ENCODE measurements at places on chromosomes 2 and 18.

- DNase-seq: no peak
Measured at GRCh38 chr2:234970477-234970882, 18.7 kb downstream of the SH3BP4 start.

- no peak for DNase-seq
Measured at GRCh38 chr2:47091118-47091517, 64.0 kb downstream of the STPG4 start.

GRCh38 chr2:217330647-217331046 lies 470.8 kb upstream of the TNP1 start:
- no peak for DNase-seq

GRCh38 chr2:47313728-47314127 lies 89.2 kb upstream of the MSH2 start:
- DNase-seq: no peak

- DNase-seq: no peak
Measured at GRCh38 chr2:146987996-146988395, 856.8 kb upstream of the ACVR2A start.

GRCh38 chr2:63613391-63613901 lies 24.7 kb downstream of the MDH1 start:
- no peak for DNase-seq

- DNase-seq: no peak
Measured at GRCh38 chr2:230048010-230048671, 20.6 kb downstream of the SLC16A14 start.

GRCh38 chr18:4308576-4308975 lies 146.5 kb downstream of the DLGAP1 start:
- no peak for DNase-seq

DNA sequence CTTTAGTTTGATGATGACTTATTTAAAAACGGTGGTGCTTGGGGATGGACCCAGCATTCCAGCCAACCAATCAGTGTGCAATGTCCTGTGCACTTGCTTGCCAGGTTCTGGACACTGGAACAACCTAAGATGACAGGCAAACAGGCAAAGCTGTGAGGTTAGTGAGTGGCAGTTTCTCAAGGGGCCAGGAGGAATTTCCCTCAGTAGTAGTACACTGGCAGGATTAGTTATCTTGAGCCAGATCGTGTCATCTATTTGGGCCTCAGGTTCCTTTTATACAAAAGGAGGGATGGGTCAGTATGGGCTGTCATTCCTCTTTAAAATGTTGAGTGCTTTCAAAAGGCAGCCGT lies 26.6 kb downstream of the MAP4K4 start:
- DNase-seq: no peak

DNA sequence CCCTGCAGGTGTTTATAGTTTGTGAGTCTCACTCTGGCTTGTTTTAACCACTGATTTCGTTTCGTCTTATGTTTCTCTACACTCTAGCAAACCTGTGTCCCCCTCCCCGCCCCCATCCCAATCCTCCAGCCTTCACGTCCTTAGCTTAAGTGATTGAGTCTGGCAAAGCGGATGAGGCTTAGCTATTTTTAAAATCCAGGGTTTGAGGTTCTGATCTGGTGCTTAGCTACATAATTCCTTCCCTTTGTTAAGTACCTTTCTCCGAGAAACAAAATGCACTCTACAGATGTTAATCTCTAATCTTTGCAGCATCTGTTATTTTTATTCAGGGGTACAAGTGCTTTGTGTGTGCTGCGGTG lies 7.8 kb downstream of the AGAP1 start:
- no peak for DNase-seq

GRCh38 chr2:36918307-36918706 lies 48.0 kb downstream of the STRN start:
- no peak for DNase-seq

DNA sequence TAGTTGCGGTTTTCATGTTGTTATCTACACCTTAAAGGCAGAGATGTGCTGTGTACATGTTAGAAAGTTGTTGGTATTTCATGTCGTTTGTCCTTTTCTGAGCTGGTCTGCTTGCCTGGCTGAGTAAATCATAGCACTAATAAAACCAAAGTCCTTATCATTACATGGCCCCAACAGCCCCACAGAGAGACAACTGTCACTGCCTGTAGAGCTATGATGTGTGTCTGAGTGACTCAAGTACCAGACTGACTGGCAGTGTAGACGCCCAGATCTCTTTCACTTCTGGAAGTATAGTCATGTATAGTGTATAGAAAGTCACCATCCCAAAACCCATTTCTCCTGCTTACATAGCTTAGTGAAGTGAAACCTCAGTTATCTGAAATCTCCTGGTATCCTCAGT lies 4.3 kb downstream of the SOCS6 start:
- DNase-seq: no peak

DNA sequence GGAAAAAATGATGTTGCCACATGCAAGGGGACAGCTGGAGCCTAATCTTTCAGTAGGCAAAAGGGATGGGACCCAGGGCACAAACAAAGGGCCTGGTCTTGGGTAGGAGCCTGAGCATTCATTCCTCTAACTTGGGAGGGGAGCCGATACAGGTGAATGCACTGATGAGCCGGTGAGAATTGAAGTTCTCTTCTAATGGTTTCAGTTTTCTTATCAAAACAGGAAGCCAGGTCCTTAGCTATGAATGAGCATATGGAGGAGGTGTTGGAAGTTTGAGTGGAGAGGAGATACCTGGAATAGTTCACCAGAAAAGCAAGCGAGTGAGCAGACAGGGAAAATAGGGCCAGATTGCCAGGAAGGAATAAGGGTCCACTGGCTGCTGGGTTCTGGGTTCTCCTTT lies 10.1 kb downstream of the DPP4 start:
- no peak for DNase-seq

DNA sequence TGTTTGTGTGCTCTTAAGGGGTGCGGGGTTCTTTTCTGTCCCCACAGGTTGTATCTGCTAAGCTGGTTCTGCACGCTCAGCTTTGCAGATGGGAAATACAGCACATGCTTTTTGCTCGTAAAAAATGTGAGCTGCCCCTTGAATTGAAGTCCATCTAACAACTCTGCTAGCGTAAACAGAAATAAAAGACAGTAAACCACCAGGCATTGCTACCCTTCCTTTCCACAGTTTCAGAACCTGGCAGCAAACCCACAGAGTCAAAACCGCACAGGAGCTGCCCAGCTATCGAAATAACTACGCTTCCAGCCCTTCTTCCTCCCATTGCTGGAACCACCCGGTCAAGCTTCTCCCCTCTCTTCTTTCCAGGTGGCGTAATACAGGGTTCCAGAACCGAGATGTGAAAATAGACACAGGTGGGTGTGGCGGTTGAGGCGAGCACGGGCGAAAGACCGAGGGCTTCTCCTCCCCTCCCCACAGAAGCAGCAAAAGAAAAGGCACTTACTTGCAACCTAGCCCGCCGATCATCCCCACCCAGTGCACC lies 479 bp downstream of the SCN9A start:
- DNase-seq: no peak

- DNase-seq: no peak
Measured at GRCh38 chr2:143533846-143534245, 404.6 kb downstream of the ARHGAP15 start.

- DNase-seq: no peak
Measured at GRCh38 chr2:236994361-236994760, 91.3 kb upstream of the COPS8 start.

GRCh38 chr2:230723363-230723762 lies 10.7 kb downstream of the CAB39 start:
- peak; percentile 26 for DNase-seq

DNA sequence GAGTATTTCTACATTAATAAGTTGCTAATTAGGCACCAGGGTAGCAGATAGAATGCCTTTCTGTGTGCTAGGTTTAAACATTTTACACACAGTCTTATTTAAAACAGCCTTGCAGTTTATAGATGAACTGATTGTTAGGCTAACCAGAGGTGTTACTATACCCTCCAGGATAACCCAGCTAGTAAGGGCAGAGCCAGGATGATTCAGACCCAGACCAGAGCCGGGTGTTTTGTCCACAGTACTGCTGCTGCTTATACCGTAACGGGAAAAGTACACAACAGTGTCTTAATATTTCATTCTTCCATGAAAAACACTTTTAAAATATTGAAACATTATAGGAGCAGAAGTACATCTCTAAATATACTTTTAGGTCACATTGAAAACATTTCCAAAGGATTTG lies 82.7 kb downstream of the MALT1 start:
- no peak for DNase-seq

- DNase-seq: no peak
Measured at GRCh38 chr2:239811806-239812560, 213.2 kb downstream of the NDUFA10 start.

GRCh38 chr18:10953672-10954071 lies 195.7 kb downstream of the PIEZO2 start:
- no peak for DNase-seq

GRCh38 chr2:75894170-75894569 lies 183.5 kb upstream of the GCFC2 start:
- no peak for DNase-seq

GRCh38 chr2:107088156-107088555 lies 202.2 kb upstream of the ST6GAL2 start:
- no peak for DNase-seq

- no peak for DNase-seq
Measured at GRCh38 chr2:99845296-99845695, 297.1 kb downstream of the AFF3 start.

DNA sequence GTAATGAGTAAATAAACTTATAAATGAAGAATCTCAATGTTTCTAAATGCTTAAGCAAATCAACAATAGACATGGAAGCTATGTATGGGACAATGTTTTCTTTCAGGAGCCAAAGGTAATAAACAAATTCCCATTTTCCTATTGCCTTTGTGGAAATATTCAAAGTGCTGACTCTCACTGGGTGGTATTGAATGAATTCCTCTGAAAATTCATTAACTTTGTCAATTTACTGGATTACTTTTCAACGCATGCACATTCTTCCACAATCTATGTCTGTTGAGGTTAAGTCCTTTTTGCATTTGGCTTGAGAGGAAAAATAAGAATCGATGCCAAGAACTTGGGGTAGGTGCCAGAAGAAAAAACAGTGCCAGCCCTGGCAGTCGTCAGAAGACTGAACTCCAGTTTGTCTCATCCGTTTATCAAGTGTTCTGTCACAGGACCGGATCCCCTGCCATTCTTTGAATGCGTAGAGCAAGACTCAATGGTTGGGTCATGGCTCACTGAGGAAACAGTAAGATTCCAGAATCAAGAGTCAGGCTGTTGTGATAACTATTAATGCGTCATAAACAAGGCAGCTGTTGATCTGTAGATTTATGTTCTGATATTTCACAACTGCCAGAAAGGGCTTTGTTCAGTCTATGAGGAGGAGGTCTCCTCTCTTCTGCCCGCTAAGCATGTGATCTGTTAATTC lies 133.3 kb downstream of the GFPT1 start:
- DNase-seq: no peak

DNA sequence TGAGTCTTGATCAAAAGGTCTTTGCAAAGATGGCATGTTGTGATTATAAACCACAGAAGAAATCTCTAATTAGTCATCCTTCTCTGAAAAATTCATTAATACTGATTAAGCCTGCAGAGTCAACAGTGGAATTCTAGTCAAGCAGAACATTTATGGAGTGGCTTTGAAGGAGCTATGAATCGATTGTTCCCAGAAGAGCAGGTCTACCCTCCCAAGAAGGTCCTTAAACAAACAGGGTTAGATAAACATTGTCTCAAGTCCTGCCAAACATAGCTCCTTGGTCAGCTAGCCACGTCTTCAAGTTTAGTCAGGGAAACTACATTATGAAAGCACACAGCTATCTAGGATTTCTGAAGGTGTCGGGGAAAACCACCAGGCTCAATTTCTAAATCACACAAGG lies 88.9 kb downstream of the ITGA4 start:
- no peak for DNase-seq

- DNase-seq: no peak
Measured at GRCh38 chr2:10284108-10284870, 18.4 kb upstream of the HPCAL1 start.

DNA sequence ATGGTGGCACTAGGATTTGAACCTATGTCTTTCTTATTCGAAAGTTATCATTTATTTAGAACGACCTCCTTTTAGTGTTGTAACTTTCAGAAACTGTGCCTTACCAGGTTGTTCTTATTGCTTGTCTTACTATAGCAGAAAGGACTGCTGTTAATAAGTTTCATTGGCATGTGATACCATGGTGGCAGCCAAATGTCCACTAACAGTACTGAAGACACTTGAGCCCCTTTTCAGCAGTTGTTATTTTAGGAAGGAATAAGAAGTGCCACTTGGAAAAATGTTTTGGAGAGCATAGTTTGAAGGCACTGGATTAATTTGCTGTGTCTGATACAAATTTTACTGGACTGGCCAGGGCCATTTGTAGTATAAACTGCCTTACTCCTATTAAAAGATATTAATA lies 37.7 kb downstream of the CEP192 start:
- DNase-seq: no peak

GRCh38 chr2:85377083-85377482 lies 22.5 kb downstream of the ELMOD3 start:
- DNase-seq: no peak

- peak; percentile 17 for DNase-seq
Measured at GRCh38 chr2:207352978-207353671, 176.6 kb upstream of the CREB1 start.

DNA sequence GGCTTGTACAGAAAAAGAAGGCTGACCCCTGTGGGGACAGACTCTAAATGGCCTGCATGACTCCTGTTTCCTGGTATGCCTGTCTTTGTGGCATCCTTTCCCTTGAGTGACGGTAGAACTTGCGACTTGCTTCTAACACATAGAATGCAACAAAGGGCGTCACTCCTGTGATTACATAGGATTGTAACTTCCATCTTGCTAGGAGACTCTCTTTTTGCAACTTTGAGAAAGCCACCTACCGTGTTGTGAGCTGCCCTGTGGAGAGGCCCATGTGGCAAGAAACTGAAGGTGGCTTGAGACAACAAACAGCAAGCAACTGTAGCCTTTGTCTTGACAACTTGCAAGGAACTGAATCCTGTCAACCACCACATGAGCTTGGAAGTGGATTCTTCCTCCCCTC lies 46.5 kb downstream of the THNSL2 start:
- no peak for DNase-seq
